ENCODE measurements at places on chromosomes 2 and 18. TPM values are rescaled to one million over a fixed set of nuclear protein-coding genes. Genes with fewer than 3 reads are reported as not detected.

DNA sequence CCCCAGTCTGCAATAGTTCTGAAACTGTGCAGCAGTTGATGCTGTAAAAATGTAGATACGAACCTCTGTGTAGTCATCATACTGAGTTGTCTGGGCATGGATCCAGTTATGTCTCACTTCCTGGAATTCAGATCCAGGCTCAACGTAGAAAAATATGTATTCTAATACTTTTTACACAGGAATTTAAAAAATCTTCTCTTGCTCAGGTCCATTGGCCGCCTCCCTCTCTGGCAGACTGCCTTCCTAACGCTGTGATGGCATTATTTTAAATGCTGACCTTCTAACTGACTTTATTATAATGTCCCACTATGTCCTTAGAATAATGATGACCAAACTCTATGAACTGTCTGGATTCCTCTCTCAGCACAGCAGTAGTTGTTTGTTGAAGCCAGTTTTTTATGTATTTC lies 119.6 kb downstream of the FEZ2 start:
- peak; percentile 90 for DNase-seq

GRCh38 chr2:45816272-45816671 lies 164.8 kb downstream of the PRKCE start:
- DNase-seq = peak; percentile 4

- no peak for DNase-seq
Measured at GRCh38 chr2:39380525-39381150, 56.4 kb downstream of the MAP4K3 start.

DNA sequence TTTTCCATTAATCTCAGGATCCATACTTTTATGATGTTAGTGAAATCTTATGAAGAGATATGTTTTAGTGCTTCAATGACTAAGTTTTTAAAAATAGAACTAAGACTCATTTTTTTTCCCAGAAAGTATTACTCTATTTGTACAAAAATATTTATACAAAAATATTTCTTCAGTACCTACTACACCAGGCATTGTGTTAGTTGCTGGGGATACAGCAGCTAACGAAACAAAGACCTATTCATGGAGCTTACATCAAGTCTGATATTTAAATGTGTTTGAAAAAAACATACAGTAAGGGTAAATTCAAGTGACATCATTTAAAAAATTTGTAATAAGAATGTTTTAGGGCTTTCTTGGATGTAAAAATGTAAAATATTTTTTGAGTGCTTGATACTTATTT lies 11.6 kb downstream of the VAPA start:
- DNase-seq = no peak

DNA sequence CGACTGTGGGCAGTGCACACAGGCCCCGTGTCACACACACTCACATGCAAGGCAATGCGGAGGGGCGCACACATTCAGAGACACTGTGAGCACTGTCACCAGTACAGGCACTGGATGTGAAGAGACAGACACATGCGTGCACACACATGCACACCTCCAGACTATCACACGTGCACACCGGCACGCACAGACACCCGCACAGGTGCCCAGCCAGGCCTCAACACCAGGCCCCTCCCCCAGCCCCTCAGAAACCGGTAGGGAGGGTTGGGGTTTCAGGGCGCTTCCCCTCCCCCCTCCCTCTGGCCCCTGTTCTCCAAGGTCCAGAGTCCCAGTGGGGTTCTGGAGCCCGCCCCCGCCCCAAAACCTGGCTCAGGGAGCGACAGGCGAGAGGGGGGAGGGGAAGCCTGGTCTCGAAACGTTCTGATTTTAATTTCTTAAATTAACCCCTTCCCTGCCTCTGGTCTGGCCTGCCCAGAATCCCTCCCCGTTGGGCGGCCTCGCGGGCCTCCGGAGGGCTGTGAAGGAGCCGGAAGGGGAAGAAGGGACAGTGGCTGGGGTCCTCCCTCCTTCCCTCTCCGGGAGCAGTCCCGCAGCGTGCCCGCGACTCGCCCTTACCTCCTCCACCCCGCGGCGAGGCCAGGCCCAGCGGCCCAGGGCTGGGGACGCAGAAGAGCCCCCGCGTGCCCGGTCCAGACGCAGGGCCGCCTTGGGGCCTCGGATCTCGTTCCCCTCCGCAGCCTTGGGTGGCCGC lies 558 bp downstream of the FBXO41 start:
- DNase-seq = no peak

The ADAM23 gene
- 4.9 TPM for total RNA-seq

DNA sequence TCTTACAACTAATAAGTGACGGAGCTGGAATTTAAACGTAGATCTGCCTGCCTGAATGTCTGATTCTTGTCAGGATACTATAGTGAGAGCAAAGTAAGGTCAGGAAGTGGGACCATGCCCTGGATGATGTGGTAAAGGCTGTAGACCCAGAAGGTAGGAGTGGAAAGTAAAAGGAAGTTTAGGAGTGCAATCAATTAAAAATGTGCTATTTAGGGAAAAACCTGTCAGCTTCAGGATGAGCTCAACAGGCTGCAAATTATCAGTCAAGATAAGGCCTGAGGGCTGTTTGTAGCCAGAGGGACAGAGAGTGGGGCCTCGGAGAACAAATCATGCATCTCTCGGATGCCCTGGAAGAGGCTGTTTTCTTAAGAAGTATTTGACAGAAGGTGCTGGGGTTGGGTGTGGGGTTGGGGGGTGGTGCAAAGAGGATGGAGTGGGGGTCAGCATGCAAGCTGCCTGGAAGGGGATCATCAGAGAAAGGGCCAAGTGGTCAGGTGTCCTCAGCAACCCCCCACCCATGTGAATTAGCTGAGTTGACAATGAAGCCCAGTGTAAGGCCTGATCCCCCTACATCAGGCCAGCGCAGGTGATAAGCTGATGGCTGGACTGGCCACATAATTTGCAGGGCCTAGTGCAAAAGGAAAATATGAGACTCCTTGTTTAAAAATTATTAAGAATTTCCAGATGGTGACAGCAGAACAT lies 53.2 kb upstream of the MAPRE3 start:
- DNase-seq = no peak

DNA sequence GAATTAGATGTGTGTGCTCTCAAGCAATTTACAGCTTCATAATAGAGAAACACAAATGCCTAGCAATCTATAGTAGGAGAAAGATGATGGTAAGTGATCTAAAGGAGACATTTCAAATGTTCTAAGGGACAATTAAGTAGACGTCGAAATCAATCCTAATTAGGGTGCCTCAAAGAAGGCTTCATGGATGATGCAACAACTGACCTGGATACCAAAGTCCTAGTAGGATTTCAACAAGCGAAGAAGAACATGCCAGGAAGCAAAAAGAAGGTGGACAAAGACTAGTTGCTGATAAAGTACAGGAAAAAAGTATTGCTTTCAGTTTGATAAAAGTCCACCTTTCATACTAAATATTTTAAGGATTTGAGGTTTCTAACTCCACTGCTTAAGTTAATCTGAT lies 12.5 kb downstream of the FIGN start:
- no peak for DNase-seq

DNA sequence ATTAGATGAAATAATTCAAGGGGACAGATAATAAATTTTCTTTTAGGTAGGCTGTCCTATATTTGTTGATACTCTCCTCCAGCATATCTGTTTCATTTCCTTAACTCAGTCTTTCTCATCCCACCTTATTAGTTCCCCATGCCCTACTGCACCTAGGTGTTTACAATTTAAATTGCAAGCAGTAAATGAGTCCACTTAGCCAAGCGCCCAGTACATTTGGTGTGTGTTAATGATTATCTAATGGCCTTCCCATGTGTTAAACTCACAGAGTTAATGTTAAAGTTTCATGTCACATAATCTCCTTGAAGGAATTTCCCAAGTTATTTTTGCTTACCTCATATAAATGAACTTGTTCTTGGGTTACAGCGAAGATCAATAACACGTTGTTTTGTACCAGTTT lies 31.2 kb downstream of the ITGB6 start:
- no peak for DNase-seq

GRCh38 chr2:241894056-241894641 lies 24.6 kb downstream of the RTP5 start:
- no peak for DNase-seq

DNA sequence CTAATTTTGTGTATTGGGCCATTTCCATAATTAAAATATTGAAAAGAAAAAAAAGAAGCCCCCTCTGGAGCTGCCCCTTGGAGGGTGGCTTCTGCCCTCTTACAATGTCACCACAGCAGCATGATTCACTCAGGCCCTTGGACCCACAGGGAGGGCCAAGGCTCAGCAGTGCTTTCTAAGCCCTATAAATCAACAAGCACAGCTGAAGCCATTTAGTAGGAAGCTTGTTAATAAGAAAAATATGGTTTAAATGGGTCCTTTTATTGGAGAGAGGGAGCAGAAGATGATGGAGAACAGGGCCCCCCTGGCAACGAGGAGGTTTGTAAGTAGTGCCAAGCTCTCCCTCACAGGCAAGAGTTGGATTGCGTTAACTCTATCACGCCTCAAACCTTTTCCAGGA lies 107.6 kb upstream of the FZD7 start:
- no peak for DNase-seq

The CCBE1 gene
- 6.5 TPM for total RNA-seq

- DNase-seq = no peak
Measured at GRCh38 chr2:200431996-200432705, 77.7 kb downstream of the KCTD18 start.

The CFAP65 gene
- total RNA-seq = 0.26 TPM

DNA sequence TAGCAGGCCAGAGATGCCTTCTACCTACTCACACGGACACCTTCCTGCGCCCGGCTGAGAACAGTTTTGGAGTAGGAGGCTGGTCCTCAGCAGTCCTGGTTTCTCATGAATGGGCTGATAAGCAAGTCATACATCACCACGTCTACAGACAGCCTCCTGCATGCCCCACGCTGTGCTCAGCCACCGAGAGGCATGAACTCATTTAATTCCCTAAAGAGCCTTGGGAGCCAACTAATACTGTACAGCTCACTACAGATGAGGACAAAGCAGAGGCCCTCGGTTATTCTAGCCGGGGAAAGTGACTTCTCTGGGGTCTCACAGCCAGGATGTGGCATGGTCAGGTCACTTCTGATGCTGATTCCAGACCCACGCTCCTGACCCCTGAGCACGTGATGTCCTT lies 105.6 kb downstream of the TSHZ1 start:
- DNase-seq = no peak

- DNase-seq = no peak
Measured at GRCh38 chr2:11550901-11551568, 17.2 kb downstream of the GREB1 start.

GRCh38 chr2:202158796-202159195 lies 79.6 kb downstream of the SUMO1 start:
- no peak for DNase-seq

GRCh38 chr2:216391401-216391800 lies 19.1 kb upstream of the MARCHF4 start:
- peak; percentile 76 for DNase-seq

GRCh38 chr2:67486041-67486796 lies 89.1 kb downstream of the ETAA1 start:
- peak; percentile 48 for DNase-seq

The LRRTM1 gene
- not detected for total RNA-seq
